ENCODE measurements at places on chromosomes 2 and 18. TPM values are rescaled to one million over a fixed set of nuclear protein-coding genes. Genes with fewer than 3 reads are reported as not detected.

Gene NEU4
- total RNA-seq, result 0.35 TPM

Gene TPRKB
- 92.3 TPM for total RNA-seq

Gene PROM2
- total RNA-seq, result 0.06 TPM

Gene SLC5A7
- not detected for total RNA-seq

Gene AFF3
- total RNA-seq, result 1.1 TPM

Gene SERPINB4
- not detected for total RNA-seq

Gene CFC1B
- total RNA-seq, result not detected

Gene CD226
- total RNA-seq, result 45.5 TPM

Gene RAX
- not detected for total RNA-seq

Gene KIF5C
- 0.46 TPM for total RNA-seq

Gene GDF7
- under 0.01 TPM for total RNA-seq

Gene CYP27C1
- not detected for total RNA-seq

Gene FLACC1
- total RNA-seq, result 0.45 TPM

Gene INPP5D
- 1.3 TPM for total RNA-seq

Data from NCI-H460 (cell line).